ENCODE measurements at places on chromosomes 12 and 14.

DNA sequence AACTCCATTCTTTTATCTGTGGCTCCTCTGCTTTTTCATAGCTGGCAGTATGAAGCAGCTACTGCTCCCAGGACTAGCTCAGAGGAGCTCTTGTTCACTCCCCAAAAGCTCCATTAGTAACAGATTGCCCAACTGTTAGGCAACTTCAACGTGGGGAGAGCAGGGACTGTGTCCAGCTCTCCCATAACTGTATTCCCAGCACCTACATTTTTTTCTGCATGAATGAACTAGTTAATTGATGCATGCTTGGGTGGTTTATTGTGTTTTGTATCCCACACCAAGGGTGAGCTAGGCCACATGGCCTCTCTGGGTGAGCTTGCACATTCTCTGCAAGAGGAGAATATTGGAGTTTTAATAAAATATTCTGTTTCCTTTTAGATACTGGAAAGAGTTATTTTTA is 15.2 kb downstream of the STON2 start:
- DNase-seq: no peak

- no peak for DNase-seq
These were observed 30.5 kb upstream of the C12orf71 start for GRCh38 chr12:27112871-27113270.

- DNase-seq: no peak
These were observed 8.6 kb upstream of the ASB2 start for GRCh38 chr14:93984987-93985410.

DNA sequence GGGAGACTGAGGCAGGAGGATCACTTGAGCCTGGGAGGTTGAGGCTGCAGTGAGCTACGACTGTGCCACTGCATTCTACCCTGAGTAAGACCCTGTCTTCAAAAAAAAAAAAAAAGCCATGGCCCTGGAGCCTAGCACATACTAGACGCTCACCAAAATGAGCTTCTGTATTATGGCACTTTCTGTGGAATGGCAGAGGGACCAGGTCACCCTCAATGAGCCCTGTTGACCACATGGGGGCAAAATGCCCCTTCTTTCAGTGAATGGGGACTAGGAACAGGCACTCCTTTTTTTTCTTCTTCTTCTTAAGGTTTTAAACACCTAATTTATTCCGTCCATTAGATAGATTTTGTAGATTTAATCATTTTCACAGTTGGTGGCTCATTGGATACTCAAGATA is 50.5 kb downstream of the FAM222A start:
- DNase-seq: no peak

DNA sequence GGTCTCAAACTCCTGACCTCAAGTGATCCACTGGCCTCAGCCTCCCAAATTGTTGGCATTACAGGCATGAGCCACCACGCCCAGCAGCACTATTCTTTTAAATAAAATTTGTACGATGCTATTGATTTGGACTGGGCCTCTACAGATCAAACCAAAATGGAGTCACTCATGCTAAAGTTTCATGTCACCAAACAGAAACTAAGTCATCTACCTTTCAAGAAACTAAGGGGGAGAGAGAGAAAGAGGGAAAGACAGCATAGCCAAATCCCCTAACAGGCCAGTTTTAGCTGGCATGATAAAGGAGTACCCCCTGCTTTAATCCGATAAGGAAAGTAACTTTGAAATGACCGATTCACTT is 23.1 kb upstream of the STK38L start:
- no peak for DNase-seq

- DNase-seq: no peak
These were observed 157.3 kb downstream of the EGLN3 start for GRCh38 chr14:33793398-33794110.

- DNase-seq: no peak
These were observed 2.7 kb downstream of the SSH1 start for GRCh38 chr12:108854451-108855283.

DNA sequence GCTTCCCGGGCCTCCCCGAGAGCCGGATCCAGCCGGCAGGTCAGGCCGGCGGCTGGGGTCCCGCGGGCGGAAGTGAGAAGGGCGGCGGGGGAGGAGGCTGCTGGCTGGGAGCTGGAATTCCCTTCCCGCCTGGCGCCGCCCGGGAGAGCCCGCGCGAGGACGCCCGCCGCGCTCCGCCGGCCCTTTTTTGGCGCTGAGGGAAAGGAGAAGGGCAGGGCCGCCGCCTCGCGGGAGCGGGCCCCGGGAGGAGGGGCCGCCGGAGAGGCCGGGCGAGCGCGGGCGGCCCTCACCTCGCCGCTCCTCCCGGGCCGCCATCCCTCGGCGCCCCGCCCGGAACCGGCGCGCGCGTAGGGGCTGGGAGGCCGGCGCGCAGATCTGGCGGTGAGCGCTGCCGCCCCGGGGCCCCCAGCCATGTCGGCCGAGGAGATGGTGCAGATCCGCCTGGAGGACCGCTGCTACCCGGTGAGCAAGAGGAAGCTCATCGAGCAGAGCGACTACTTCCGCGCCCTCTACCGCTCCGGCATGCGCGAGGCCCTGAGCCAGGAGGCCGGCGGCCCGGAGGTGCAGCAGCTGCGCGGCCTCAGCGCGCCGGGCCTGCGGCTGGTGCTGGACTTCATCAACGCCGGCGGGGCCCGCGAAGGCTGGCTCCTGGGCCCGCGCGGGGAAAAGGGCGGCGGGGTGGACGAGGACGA is at the start of the genes KLHL42 and MANSC4:
TSS of gene KLHL42 (plus strand) at position 314 of the 692 bp plus-strand sequence. CDS start at position 412, 98 bp downstream.
TSS of gene MANSC4 (minus strand) at position 317 of the 692 bp plus-strand sequence. CDS start 8,960 bp downstream, outside the sequence.
- peak; percentile 47 for DNase-seq

DNA sequence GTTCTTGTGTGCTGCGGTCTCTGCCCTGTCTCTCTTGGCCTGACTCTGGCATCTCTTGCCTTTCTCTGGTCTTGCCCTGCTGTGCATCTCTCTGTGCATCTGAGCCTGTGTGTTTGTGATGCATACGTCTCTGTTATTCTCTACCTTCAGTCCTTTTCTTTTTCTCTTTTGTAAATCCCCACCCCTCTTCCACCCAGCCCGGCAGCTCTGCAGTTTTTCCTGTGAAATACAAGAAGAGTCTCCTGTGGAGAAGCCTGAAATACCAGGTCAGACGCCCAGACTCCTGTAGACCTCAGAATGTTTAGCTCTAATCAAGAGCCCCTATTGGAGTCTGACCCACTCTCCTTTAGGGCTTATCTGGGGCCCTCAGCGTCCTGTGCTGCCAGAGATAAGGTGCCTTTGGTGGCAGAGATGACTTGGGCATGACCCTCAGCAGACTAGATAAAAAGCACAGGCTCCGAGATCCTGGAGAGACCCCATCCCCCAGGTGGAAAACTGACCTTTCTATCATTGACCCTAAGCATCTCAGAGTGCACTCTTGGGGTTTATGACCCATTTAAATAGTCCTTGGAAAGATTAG is 167.5 kb upstream of the SRRM4 start:
- no peak for DNase-seq

DNA sequence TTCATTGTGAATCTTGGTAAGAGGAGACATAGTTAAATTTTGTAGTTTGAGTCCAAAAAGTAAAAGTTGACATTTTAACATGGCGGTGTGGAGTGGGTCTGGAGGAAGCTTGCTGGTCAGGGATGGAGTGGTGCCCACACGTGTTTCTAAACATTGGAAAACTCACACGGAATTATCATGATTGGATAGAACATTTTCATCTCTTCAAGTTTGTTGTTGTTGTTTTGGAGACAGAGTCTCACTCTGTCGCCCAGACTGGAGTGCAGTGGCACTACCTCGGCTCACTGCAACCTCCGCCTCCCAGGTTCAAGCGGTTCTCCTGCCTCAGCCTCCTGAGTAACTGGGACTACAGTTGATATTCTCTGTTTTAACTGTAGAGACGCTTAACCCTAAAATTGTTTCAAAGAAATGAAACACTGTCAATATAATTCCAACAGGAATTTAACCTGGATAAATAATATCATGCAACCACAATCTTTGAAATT is 502 bp upstream of the MBIP start:
- DNase-seq: no peak

DNA sequence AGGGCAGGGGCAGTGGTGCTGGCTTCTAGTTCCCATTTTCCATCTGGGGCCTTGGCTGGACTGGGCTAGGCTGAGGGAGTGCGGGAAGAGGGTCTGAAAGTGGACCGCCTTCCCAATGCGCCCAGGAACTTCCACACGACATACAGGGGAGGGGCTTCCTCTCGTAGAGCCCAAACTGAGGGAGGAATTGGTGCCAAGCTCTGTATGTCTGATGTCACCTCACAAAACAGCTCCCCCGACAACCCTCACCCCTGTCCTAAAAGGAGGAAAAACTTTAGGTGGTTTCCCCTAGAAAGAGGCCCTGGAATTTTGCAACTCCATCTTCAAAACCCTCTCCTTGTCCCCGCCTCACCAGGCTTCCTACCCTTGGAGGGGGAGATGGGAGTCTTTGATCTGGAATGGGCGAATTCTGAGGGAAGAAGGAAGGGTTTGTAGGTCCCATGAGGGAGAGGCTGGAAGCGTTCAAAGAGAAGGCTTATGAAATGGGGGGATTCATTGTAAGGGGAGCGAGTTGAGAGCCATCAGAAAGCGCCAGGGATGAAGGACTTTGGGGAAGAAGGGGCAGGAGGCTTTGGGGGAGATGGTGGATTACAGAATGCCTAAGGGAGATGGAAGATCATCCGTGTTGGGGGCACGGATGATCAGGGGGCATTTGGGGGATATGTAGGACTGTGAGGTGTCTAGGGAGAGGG is 844 bp downstream of the GLTP start:
- no peak for DNase-seq

DNA sequence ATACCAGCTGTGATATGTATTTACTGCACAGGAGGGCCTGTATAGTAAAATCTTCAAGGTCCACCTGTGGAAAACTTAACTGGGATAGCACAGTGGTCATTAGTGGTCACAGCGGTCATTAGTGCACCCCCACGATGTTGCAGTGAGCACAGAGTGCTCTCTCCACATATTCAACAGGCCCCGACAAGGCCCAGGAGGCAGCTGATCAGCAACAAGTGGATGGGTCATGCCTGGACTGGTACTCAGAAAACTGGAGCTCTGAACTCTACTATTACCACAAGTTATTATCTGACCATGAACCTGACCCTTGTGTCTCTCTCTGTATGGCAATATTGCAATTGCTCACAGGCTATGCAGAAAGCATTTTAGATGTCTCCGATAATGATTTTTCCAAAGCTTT is 129.5 kb downstream of the SLC35F4 start:
- no peak for DNase-seq

DNA sequence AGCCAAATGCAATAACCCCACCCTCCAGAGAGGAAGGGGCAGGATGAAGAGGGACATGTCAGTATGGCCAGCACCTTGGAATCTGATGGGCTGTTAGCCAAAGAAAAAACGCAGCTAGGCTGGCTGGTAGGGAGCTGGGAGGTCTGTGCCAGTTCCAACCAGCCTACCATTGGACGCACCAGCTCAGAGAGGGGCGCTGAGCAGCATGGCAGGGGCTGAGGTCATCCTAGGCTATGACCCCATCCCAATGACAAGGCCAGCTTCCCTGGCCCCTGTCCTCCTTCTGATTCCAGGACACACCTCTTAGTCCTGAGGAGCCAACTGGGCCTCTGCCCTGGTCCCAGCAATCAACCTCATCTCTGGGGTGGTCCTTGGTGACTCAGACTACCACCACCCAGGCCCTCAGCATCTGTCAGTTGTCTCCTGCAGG is 12.2 kb downstream of the ACTN1 start:
- DNase-seq: no peak

GRCh38 chr12:93722179-93722578 is 45.0 kb downstream of the CRADD start:
- DNase-seq: no peak

DNA sequence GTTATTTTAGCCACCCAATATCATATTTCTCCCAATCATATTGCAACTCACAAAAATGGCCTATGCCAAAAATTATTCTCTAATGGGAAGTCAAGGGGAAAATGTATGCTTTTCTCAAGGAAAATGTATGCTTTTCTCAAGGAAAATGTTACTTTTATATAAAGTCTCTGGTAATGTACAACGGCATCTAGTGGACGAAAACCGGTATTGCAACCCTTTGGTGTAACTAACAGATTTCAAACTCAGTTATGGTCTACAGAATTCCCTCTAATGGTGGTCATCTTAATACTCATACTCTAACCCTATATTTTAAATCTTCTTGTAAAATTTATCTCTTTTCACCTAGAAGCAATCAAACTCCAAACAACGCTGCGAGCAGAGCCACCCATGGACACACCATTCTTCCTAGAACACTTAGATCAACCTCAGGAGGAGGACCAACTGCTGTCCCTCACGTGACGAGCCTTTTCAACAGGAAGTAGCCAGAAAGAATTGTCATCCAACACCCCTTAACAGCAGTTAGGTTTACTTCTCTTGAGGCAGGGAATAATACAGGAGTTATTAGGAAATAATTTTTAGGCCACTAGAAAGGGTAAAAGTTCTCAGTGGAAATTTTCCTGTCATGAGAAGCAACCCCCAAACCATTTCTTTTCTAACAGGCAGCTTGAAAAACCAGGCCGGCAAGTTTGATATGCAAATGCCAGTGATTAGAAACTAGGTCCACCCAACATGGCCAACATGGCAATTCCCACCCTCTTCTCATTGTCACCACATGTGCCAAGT is 20.1 kb downstream of the APOBEC1 start:
- DNase-seq: no peak

DNA sequence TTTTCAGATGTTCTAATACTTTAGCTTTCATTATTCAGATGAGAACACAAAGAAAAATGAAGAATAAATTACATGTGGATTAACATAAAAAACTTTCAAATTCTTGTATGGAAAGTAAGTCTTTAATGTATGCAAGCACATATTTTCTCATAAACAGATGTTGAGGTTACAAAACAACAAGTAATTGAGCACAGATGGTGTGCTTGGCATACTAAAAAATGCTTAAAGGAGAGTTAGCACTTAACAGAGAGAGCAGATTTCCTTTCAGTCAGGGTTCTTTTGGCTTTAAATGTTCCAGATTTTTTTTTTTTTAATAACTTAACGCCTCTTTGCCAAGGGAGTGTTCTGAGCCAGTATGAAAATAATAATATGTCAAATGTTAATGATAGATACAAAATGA is 96.0 kb downstream of the RASSF9 start:
- no peak for DNase-seq

- no peak for DNase-seq
These were observed 50.9 kb downstream of the KCNA5 start for GRCh38 chr12:5094551-5094950.

- no peak for DNase-seq
These were observed 54.5 kb downstream of the SMOC1 start for GRCh38 chr14:69933623-69934275.
